LHCN-M2 (cell line): ENCODE measurements at places on chromosomes 6 and 20. TPM values are rescaled to one million over a fixed set of nuclear protein-coding genes. Genes with fewer than 3 reads are reported as not detected.

GRCh38 chr20:63350196-63350595 is 11.0 kb downstream of the CHRNA4 start:
- no peak for DNase-seq

DNA sequence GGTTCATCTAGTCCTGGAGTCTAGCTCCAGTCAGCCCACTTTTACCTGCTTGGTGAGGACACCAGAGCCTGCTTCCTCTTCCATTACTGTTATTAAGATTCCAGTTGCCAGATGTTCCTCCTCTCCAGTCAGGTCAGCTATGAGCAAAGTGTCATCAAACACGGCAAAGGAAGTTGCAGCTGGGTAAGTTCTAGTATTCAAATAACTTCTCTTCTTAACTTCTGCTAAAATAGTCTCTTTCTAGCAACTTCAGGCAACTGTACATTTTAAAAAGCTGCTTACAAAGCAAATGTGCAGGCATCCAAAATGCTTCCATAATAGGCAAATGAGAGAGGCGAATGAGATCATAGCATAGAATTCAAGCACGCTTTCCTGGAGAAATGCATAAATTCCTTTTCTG is 18.4 kb upstream of the MRPS18A start:
- DNase-seq = no peak

DNA sequence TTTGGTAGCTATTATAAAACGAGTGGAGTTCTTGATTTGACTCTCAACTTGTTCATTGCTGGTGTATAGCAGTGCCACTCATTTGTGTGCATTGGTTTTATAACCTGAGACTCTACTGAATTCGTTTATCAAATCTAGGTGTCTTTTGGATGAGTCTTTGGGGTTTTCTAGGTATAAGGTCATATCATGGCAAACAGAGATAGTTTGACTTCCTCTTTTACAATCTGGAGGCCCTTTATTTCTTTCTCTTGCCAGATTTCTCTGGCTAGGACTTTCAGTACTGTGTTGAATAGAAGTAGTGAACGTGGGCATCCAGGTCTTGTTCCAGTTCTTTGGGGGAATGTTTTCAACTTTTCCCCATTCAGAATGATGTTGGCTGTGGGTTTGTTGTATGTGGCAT is 38.8 kb downstream of the SUMO4 start:
- no peak for DNase-seq

GRCh38 chr20:4876731-4877130 is 124.6 kb downstream of the SLC23A2 start:
- no peak for DNase-seq

GRCh38 chr6:79040083-79040482 is 38.0 kb downstream of the PHIP start:
- DNase-seq = peak; percentile 41

GRCh38 chr20:6384380-6384779 is 261.6 kb upstream of the FERMT1 start:
- DNase-seq = no peak

DNA sequence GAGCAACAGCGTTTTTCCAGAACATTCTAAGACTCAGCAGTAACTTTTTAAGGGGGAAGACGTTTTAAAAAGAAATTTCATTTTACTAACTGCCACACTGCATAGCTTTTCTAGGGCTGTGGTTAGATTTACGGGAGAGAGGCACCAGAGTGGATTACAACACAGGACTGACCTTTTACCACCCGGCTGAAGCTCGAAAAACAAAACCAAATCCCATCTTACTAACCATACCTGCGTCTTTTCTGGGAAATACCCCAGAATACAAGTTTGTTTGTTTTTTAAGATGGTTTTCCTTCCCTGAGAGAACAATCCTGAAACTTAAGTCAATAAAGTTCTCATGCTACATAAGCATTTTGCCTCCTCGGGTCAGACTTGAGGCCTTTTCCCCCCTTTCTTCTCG is 209.3 kb upstream of the SOX4 start:
- DNase-seq = peak; percentile 8

GRCh38 chr20:51139891-51140290 is 117.0 kb upstream of the KCNG1 start:
- no peak for DNase-seq

DNA sequence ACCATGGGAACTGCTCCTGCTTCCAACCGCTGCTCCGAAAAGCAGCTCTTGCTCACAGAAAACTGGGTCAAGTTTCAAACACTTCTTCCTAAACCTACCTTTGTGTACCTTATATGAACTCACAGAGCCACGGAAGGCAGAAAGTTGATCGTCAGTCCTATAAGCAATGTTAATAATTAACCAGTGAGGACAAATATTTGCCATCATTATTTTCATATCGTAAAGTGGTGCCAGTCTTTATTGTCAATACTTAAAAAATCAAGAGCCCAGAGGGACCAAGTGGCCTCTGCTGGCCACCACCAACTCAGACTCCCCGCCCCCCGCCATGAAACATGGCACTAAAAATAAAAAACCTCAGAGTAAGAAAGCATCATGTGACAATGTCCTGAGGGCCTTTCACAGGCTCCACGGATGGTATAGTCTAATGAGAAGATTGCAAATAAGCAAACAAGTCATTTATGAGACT is 9.1 kb upstream of the PBOV1 start:
- no peak for DNase-seq

GRCh38 chr20:24989162-24989561 is 3.4 kb downstream of the APMAP start:
- DNase-seq = no peak

- DNase-seq = no peak
These were observed 24.4 kb upstream of the STXBP5 start for GRCh38 chr6:147179809-147180208.

DNA sequence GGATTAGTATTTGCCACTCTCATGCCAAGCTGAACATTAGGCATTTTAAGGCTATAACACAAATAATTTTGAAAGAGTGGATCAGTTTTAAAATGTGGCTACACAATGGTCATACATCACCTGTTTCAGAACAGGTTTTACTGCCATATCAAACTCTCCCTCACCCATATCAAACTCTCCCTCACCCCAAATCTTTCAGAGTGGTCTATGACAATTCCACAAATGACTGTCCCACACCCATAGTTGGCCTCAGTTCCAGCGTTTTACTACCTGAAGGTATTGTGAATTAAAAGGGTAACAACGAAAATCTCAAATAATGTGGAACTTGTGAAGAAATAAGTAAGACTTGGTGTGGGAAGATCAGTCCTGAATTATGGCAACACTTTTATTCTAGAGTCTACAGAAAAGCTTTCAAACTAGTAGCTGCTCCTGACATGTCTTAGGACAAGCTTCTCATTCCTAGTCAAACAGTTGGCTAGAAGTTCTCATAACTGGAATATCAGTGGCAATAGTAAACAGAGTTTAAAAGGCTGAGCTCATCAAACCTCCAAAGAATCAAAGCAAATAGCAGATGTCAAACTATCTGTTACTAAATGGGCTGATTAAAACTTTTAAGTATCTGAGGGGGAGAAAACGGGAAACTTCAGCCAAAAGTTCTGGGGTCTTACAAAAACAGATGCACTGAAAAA is 52.4 kb downstream of the MAP3K7 start:
- no peak for DNase-seq

- DNase-seq = no peak
These were observed 68.0 kb upstream of the PIM1 start for GRCh38 chr6:37101991-37102298.

- DNase-seq = peak; percentile 63
These were observed 22.0 kb downstream of the KIF13A start for GRCh38 chr6:17965397-17965796.

GRCh38 chr6:169159331-169159730 is 94.3 kb downstream of the THBS2 start:
- DNase-seq = no peak

GRCh38 chr20:43388268-43389002 is 69.3 kb upstream of the SRSF6 start:
- no peak for DNase-seq

DNA sequence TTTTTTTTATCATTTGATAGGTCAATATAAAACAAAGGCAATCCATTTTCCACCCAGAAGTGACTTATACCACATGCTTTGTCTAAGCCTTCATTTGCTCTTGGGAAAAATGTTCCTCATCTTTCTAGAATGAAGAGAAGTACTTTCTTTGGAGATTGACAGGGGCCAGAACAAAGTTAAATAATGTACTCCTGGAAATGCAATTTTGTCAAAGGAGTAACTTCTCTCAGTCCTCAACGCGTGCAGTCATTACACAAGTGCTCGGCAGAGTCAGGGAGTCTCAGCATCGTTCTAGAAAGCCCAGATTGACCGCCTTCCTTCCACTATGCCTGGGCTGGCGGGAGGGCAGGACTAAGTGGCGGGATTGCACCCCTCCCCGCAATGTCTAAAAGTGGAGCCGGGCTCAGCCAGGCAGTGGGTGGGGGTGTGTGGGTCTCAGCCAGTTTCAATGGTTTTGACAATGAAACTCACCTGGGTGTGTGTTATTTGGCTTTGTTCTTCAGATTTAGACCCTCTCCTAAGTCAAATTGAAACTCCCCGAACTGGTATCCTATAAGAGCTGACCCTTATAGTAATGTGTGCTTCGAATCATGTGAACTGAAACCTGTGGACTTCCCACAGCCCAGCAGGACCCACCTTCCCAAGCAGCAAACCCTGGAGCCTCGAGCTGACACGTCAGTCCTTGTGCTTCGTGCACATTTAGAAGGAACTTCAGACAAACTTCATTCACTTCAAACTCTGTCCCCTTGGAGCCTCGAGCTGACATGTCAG is 63.2 kb upstream of the DUSP22 start:
- DNase-seq = no peak

GRCh38 chr20:19770375-19770774 is 12.3 kb downstream of the RIN2 start:
- no peak for DNase-seq

The OPRL1 gene
- total RNA-seq = 0.92 and 1.2 TPM in 2 replicates

The SCP2D1 gene
- not detected in 2 replicates for total RNA-seq

The CYP21A2 gene
- total RNA-seq = 0.13 TPM in 1 of 2 replicates, not detected in the other

The FITM2 gene
- 6.8 and 7.3 TPM in 2 replicates for total RNA-seq

The ULBP3 gene
- total RNA-seq = 10.7 and 11.0 TPM in 2 replicates

The ENPP4 gene
- 1.8 and 1.9 TPM in 2 replicates for total RNA-seq

The PAK5 gene
- total RNA-seq = not detected in 2 replicates

The FYN gene
- total RNA-seq = 95.8 and 103 TPM in 2 replicates

The NUS1 gene
- 17.4 and 18.9 TPM in 2 replicates for total RNA-seq
